Renal cortex interstitium (tissue), 15 donors: ENCODE measurements at places on chromosomes 12 and 14. TPM values are rescaled to one million over a fixed set of nuclear protein-coding genes. Genes with fewer than 3 reads are reported as not detected.

PRR4 gene
- polyA plus RNA-seq: 5.6 TPM

ITGB7 gene
- polyA plus RNA-seq: 1.4 TPM

KLRF1 gene
- polyA plus RNA-seq: 0.49 TPM

NOP9 gene
- 25.8 TPM for polyA plus RNA-seq

ALX1 gene
- 31.9 TPM for polyA plus RNA-seq

CFAP251 gene
- polyA plus RNA-seq: 9.2 TPM

EML5 gene
- 2.3 TPM for polyA plus RNA-seq

CLEC2B gene
- 3.1 TPM for polyA plus RNA-seq

TAS2R7 gene
- polyA plus RNA-seq: not detected

TTC6 gene
- 0.37 TPM for polyA plus RNA-seq

ACOT4 gene
- polyA plus RNA-seq: 3.5 TPM

GALNT6 gene
- 5.0 TPM for polyA plus RNA-seq

HOXC9 gene
- 25.5 TPM for polyA plus RNA-seq

KRT73 gene
- polyA plus RNA-seq: not detected

TROAP gene
- 27.4 TPM for polyA plus RNA-seq

MGST1 gene
- 33.8 TPM for polyA plus RNA-seq

GZMH gene
- not detected for polyA plus RNA-seq

GPR135 gene
- polyA plus RNA-seq: 7.0 TPM

MYF6 gene
- polyA plus RNA-seq: 0.12 TPM

BDKRB1 gene
- polyA plus RNA-seq: 0.52 TPM

HNF1A gene
- 18.3 TPM for polyA plus RNA-seq
